Activated CD8-positive, alpha-beta T cell treated with anti-CD3 and anti-CD28 coated beads, Interleukin-2, amount 10 ng/mL, durations not matched to agents 7 days and 5 days (primary cell): ENCODE measurements at places on chromosomes 16 and 17. TPM values are rescaled to one million over a fixed set of nuclear protein-coding genes. Genes with fewer than 3 reads are reported as not detected.

Gene RGS11
- not detected for total RNA-seq

Gene ABCA5
- 14.5 TPM for total RNA-seq

GRCh38 chr17:18182110-18182977 lies 1.3 kb upstream of the ALKBH5 start:
- peaks cover 30% of the 10 kb centered on the region for H3K36me3 ChIP-seq
- H3K4me1 ChIP-seq, result peaks cover 45% of the 10 kb centered on the region
- peak overlapping the region; percentile 95 for H3K4me3 ChIP-seq
- no peaks in the 10 kb centered on the region for H3K27me3 ChIP-seq

Gene FBXW10B
- total RNA-seq, result 0.82 TPM

- no peak overlapping the region for H3K27ac ChIP-seq
- H3K4me1 ChIP-seq, result peaks cover 11% of the 10 kb centered on the region
- no peaks in the 10 kb centered on the region for H3K36me3 ChIP-seq
- DNase-seq, result no peak
- peaks cover 38% of the 10 kb centered on the region for H3K27me3 ChIP-seq
These were observed 488 bp upstream of the NTN3 start for GRCh38 chr16:2470603-2471015.

DNA sequence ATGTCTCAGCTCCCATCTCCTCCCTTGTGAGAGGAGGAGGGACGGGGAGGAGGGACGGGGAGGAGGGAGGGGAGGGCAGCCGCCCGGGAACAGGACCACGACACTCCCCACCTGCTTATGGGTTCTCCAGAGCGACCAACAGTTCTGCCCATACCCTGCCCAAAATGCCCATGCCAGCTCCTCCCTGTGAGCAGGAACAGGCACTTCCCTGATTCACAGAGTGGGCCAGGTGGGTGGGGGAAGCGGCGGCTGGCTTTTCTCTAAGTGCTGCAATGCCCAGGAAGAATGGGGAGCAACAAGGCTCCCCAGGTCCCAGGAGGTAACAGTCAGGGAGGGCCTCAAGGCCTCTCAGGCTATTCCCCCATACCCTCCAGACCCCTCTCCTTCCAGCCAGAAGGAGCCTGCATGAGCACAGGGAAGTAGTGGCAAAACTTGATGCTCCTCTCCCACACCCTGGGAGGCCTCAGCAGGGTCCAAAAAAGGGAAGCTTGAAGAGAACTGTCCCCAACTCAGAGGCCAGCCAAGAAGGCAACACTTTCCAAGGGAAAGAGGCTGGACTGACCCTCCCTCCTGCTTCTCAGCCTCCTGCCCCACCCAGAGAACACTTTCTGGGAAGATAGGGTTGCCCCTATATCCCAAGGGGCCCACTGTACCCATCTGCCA lies 53.8 kb downstream of the MYO18A start:
- no peak for DNase-seq
- no peaks in the 10 kb centered on the region for H3K27me3 ChIP-seq
- H3K36me3 ChIP-seq, result peaks cover 6% of the 10 kb centered on the region

Gene CTRL
- 5.5 TPM for total RNA-seq

GRCh38 chr16:82699260-82699659 lies 72.5 kb downstream of the CDH13 start:
- no peak for DNase-seq
- no peak overlapping the region for H3K27ac ChIP-seq
- H3K4me1 ChIP-seq, result peaks cover 32% of the 10 kb centered on the region
- H3K4me3 ChIP-seq, result no peak overlapping the region
- H3K27me3 ChIP-seq, result peaks cover 15% of the 10 kb centered on the region
- H3K36me3 ChIP-seq, result no peaks in the 10 kb centered on the region

- peaks cover 41% of the 10 kb centered on the region for H3K4me1 ChIP-seq
- DNase-seq, result no peak
- no peak overlapping the region for H3K4me3 ChIP-seq
These were observed 30.0 kb downstream of the EEF2K start for GRCh38 chr16:22235839-22236745.

DNA sequence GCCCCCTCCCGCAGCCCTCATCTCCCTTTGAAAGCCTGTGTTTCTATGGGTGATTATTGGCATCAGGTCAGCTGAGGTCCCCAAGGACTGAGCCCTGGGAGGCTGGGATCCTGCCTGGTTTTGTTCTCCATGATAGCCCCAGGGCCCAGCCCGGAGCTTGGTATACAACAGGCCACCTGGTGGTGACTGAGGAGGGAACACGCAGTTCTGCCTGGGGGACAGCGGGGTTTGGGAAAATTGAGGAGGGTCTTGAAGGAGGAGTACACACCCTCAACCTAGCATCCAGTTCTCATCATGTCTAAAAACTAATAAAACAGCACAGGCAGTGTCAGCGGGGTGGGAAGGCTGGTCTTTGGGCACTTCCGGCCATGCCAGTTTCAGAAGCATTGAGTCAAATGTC lies 335.1 kb downstream of the CPPED1 start:
- H3K36me3 ChIP-seq, result no peaks in the 10 kb centered on the region
- no peaks in the 10 kb centered on the region for H3K27me3 ChIP-seq
- DNase-seq, result no peak
- H3K27ac ChIP-seq, result no peak overlapping the region
- H3K4me3 ChIP-seq, result no peak overlapping the region
- H3K4me1 ChIP-seq, result no peaks in the 10 kb centered on the region

DNA sequence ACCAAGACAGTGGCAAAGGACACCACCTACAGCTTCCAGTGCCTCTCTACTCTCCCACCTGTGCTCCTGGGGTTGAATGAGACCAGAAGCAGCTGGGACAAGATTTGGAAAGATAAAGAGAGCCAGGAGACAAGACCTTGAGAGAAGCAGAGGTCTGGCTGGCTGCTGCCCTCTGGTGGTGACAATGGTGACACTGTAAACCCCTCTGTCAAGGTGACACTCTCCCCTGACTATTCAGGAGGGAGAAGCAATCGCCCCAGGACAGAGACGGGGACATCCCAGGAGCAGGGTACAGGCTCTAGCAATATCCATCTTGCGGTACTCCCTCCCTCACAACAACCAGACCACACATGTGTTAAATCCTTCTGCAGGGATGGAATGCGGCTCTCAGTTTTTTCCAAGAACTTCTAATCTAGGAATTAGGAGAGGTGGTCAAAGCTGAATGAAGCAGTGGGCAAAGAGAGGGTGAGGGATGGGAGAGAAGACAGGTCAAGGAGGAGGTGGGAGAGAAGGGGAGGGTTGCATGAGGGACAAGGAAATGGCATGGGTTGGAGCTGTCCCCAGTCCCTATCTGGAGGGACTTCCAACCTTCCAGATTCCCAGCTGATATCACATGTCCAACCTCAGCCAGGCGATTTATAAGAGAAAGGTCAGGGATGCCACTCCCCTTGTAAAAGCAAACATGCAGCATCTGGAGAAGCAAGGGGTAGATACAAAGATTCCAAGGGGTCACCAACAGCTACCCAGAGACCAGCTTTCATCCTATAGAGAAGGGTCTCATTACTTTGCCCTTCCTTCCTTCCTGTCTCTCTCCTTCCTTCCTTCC lies 2.9 kb downstream of the PHOSPHO1 start:
- peak; percentile 88 for DNase-seq
- H3K27me3 ChIP-seq, result peaks cover 13% of the 10 kb centered on the region
- peak overlapping the region; percentile 43 for H3K27ac ChIP-seq
- peaks cover 67% of the 10 kb centered on the region for H3K4me1 ChIP-seq
- H3K4me3 ChIP-seq, result no peak overlapping the region
- peaks cover 37% of the 10 kb centered on the region for H3K36me3 ChIP-seq

- no peaks in the 10 kb centered on the region for H3K27me3 ChIP-seq
- H3K4me1 ChIP-seq, result no peaks in the 10 kb centered on the region
- H3K27ac ChIP-seq, result no peak overlapping the region
- no peaks in the 10 kb centered on the region for H3K36me3 ChIP-seq
These were observed 412.8 kb downstream of the KIF2B start for GRCh38 chr17:54235571-54235970.

Gene NTN1
- not detected for total RNA-seq

DNA sequence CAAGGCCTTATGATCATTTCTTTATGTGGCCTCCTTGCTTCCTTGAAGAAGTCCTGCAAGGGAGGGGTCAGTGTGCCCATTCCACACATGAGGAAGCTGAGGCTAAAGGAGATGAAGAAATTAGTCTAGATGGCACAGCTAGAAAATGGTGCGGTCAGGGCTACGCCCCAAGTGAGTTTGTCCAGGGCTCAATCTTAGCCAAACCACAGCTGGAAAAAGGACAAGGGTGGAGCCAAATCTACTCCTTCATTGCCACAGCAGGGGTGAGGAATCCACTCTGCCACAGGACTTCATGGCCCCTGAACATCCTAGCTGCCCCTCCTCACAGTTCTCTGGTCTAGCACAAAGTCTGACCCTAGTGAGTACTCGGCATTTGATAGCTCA lies 16.2 kb downstream of the BEAN1 start:
- H3K27ac ChIP-seq, result no peak overlapping the region
- no peak overlapping the region for H3K4me3 ChIP-seq
- peaks cover 19% of the 10 kb centered on the region for H3K27me3 ChIP-seq
- H3K4me1 ChIP-seq, result no peaks in the 10 kb centered on the region
- DNase-seq, result no peak

Gene PDILT
- total RNA-seq, result not detected

Gene NKIRAS2
- 26.2 TPM for total RNA-seq

GRCh38 chr17:56169621-56170020 lies 16.3 kb downstream of the ANKFN1 start:
- H3K4me3 ChIP-seq, result no peak overlapping the region
- no peaks in the 10 kb centered on the region for H3K27me3 ChIP-seq
- H3K27ac ChIP-seq, result no peak overlapping the region
- H3K36me3 ChIP-seq, result no peaks in the 10 kb centered on the region
- H3K4me1 ChIP-seq, result no peaks in the 10 kb centered on the region

GRCh38 chr17:58757162-58757613 lies 1.5 kb downstream of the PPM1E start:
- H3K4me1 ChIP-seq, result peaks cover 10% of the 10 kb centered on the region
- peak overlapping the region; percentile 81 for H3K4me3 ChIP-seq
- DNase-seq, result no peak
- H3K36me3 ChIP-seq, result no peaks in the 10 kb centered on the region
- no peak overlapping the region for H3K27ac ChIP-seq
- peaks cover 60% of the 10 kb centered on the region for H3K27me3 ChIP-seq

Gene TSPOAP1
- total RNA-seq, result 45.8 TPM

Gene ZNF785
- 13.7 TPM for total RNA-seq
